ENCODE measurements at places on chromosomes 11 and 22.
A peak's percentile ranks its signal among the peaks of the same experiment; 100 is the strongest.

DNA sequence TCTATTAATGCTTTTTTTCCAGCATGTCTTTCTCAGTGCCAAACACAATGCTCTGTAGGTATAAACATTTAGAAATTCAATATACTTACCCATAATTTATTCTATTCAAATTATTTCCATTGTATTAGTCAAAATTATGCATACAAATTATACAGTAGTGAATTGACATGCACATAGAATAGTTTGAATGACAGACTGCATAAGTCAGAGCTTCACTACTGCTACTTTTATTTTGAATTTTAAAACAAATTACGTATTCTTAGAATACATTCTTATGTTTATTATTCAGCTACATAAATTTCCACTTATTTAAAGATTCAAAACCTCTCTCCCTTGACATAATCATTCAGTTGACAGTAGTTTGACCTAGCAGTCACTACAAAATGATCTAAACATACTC, 808.0 kb upstream of the CCDC179 start:
- DNase-seq = no peak

DNA sequence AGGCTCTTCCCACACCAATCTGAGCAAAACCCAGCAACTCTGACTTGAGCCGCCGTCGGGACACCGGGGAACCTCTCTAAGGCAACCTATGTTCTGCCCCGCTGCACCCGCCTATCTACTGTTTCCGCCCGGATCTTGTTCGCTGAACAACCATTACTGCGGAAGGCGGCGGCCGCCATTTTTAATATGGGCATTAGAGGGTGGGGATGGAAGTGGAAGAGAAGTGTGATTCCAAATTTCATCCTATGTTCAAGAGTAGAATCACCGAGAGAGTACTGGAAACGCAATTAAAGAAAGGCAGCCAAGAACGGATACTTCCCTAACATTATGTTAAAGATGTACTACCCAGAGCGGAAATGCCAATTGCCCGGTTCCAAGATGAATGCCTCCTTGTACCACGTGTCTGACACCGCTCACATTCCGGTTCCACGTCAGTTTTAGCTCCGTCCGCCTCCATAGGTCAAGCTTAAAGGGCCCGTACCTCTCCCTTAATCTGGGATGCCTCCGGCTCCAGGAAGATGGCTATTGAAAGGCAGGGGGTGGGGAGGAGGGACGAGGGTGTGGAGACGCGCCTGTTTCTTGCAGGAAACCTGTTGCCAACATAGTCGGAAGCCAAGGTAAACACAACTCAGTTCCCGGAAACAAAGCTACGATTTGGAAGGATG, at the start of gene DPAGT1:
Gene DPAGT1, minus strand, starts transcription at position 95 of the 665 bp plus-strand sequence. CDS start 198 bp downstream, outside the sequence.
- no peak for DNase-seq

GRCh38 chr11:114265122-114265878, 30.9 kb upstream of the NNMT start:
- no peak for DNase-seq

DNA sequence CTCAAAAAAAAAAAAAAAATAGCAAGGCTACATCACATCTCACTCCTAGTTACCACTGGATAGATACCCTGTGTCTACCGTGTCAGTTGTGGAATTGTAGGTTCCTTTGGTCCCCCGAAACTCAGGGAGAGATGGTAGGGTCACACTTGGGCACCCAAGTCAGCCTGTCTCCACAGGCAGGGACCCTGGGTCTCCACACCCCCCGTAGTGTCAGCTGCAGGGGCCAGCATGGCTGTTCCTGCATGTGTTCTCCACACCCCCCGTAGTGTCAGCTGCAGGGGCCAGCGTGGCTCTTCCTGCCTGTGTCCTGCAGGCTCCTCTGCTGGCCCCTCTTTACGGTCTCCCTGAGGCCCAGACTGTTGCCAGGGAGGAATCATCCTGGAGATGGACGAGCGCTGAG, 282.1 kb downstream of the BRD1 start:
- DNase-seq = no peak

DNA sequence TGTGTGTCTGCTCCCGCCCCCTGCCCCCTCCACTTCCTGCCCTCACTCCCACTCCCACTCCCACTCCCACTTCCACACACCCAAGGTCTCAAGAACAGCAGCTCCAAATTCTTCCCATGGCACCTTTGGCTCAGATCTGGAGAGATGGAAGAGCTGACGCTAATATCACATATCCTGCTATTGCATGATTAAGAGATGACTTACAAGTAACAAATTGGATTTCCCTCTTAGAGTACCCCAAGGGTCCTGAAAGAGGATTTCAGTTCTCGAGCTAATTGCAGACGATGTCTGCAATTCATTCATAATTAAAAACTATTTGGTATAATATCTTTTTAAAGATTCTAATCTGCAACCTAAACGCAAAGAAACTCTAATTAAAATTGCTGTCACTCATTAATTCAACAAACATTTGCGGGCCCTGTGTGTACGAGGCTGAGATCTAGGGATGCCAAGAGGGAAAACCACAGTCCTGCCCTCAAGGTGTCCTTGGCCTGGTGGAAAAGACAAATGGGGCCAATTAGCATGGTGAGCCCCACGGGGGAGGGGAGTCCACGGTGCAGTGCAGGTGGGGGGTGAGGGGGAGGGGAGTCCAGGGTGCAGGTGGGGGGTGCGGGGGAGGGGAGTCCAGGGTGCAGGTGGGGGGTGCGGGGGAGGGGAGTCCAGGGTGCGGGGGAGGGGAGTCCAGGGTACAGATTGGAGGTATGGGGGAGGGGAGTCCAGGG, 50.3 kb downstream of the CELSR1 start:
- DNase-seq = no peak

DNA sequence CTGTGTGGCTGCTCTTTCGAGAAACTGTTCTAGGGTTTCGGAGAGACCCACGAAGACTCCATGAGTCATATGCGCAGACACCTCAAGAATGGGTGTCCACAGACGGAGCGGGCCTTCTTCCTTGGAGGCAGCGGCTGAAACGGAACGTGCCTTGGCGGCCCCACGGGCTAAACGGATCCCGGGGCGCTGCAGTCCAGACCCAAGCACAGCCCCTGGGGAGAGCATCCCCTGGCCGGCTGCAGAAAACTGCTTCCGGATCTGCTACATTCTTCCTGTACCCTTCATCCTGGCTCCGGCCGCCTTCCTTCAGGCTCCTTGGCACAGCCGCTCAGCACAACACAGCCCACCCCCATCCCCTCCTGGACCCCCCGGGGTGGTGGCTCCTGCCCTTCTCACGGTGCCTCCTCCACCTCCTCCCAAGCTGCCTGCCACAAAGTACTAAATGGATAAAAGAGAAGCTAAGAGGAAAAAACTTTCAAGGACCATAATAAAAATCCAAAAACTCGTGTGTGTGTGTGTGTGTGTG, 25.4 kb downstream of the CPT1A start:
- no peak for DNase-seq

- DNase-seq = no peak
Measured at GRCh38 chr22:19290400-19291217, 910 bp downstream of the CLTCL1 start.

DNA sequence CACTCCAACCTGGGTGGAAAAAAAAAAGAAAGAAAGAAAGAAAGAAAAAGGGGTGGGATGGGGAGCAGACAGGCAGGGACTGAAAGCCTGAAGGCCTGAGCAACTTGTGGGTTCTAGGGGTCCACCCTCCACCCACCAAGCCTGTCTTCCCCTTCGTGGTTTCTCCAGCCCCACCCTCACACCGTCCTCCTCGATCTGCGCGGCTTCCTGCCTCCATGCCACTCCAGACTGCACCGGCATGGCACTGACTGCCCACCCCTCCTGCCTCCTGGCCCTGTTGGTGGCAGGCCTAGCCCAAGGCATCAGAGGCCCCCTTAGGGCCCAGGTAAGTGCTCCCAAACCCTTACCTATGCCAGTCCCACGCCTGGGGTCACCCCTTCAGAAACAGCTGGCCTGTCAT, at the start of gene CTSW:
Gene CTSW, plus strand, starts transcription at position 221 of the 400 bp plus-strand sequence. Its CDS starts 18 bp downstream, at position 239.
- no peak for DNase-seq

GRCh38 chr11:72779495-72780128, 14.2 kb downstream of the STARD10 start:
- no peak for DNase-seq

GRCh38 chr11:64148226-64148916, 17.5 kb downstream of the MACROD1 start:
- DNase-seq = peak; percentile 73

DNA sequence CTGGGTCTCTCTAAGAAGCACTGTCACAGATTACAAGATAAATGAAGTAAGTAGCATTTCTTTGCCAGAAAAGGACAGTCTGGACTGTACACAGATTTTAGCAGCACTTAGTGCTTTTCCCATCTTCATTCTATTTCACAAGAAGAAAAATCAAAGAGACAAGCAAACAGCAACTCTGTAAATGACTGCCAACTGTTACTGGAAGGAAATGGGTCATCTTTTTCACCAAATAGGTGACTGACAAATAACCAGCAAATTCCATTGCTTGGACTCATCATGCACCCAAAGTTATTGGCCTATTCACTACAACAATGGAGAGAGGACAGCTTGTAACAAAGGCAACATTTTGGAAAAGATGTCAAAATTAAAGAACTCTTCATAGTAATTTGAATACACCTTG, 28.9 kb upstream of the CARD18 start:
- DNase-seq = no peak

- no peak for DNase-seq
Measured at GRCh38 chr11:76361374-76361773, 19.6 kb downstream of the THAP12 start.

DNA sequence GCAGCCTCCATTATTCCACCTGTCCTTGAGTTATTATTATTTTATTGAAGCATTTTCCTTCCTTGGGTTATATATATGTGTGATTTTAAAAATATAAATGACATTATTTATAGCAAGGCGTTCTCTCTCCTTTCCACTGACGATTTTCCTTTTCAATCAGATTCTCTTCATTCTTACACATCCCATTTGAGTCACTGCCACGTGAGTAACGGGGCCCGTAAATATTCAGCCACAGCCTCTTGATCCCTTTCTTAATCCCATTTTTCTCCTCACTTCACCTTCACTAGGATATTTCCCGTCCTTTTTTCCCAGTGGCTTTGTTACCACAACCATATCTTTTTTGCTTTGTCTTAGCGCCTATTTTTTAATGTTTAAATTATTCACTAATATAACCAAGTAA, 396.2 kb downstream of the NTM start:
- DNase-seq = no peak

- no peak for DNase-seq
Measured at GRCh38 chr11:2551131-2551530, 106.3 kb downstream of the KCNQ1 start.

DNA sequence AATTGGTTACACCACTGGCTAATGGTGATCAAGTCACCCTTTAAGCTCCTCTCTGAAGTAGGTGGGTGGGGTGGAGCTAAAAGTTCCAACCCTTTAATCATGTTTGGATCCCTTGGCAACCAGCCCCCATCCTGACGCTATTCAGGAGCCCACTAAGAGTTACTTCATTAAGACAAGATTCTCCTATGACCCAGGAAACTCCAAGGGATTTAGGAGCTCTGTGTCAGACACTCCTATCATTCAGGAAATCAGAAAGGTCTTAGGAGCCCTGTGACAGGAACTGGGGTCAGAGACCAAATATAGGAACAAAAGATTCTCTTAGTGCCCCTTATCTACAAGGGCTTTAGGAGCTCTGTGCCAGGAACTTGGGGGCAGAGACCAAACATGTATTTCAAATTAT, 141.3 kb downstream of the ATG16L2 start:
- DNase-seq = no peak

GRCh38 chr11:129959687-129960086, 42.9 kb downstream of the PRDM10 start:
- DNase-seq = no peak

GRCh38 chr11:22930816-22931594, 70.7 kb upstream of the CCDC179 start:
- DNase-seq = no peak

DNA sequence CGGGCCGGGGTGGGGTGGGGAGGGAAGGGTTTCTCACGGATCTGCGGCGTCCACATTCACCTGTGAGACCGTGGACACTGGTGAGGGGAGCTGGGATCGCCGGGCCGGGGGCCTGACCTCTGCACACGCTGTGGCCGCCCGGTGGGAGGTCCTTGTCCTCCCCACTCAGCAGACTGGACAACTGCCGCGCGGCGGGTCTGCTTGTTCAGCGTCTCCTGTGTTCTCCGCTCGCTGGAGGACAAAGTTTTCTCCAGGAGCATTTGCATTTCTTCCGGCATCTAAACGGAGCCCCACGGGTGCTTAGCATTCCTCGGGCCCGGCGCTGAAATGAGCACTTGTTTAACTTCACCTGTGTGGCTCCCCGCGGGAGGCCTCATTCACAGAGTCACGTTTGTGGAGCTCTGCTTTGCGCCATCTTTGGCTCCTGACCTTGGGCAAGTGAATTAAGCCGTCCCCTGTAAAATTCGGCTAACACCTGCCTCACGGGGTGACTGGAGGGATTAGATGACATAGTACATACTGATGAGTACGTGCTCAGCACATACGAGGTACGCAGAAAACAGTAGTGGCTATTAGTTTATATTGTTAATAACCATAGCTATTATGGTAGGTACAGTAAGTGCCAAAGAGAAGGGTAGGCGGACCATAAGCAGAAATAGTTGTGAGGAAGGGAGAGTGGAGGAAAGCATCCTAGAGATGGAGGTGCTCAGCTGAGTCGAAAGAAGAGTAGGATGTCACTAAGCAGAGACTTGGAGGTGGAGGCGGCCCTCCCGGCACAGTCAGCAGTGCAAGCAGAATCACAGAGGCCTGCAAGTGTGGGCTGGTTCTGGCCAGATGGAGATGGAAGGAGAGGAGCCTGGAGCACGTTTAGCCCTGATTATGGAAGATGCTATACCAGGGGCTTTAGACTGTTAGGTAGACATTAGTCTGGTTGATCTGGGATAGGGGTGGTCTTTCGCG, 885 bp downstream of the TRMU start:
- DNase-seq = no peak

DNA sequence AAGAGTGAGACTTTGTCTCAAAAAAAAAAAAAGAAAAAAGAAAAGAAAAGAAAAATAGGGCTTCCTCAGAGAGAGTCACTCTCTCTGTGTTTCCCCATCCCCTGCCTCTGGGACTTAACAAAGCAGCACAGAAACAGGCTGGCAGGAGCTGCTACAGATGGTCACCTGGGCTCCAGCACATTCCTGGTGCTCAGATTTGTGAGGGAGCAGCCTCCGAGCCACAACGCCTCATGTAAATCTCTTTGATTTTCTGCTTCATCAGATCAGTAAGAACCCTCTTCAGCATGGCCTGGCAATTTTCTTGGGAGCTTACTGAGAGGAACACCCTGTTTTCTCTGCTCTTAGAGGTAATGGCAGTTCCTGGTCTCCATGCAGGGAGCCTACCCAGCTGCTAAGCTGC, 15.2 kb upstream of the LDHA start:
- DNase-seq = no peak

DNA sequence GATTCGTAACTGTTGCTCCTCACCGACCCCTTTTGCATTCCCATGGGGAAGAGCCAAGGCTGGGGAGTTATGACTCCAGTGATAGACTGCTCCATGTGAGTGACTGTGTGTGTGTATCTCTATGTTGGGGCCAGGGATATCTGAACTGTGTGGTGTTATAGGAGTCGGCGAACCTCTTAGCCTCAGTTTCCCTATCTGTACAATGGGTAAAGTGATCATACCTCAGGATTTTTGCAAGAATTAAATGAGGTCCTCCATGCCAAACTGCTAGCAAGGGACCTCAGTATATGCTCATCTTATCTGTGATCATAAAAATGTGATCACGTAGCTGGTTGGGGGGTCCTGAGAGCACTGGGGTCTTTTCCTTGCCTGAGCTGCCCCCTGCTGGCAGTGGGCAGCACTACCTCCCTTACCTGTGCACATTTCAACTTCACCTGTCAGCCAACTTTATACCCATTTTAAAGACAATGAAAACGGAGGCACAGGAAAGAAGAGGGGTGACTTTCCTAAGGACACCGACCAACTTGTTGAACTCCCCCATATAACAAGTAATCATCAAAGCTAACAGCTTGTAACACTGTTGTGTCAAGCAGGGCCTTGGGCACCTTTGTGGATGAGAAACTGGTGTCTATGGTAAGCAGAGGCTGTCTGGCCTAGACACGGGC, 1.4 kb upstream of the DPP3 start:
- no peak for DNase-seq

All from D721Med (cell line).